ENCODE measurements at places on chromosomes 1 and 21. TPM values are rescaled to one million over a fixed set of nuclear protein-coding genes. Genes with fewer than 3 reads are reported as not detected.
A peak's percentile ranks its signal among the peaks of the same experiment; 100 is the strongest.

Gene KCNA2
- total RNA-seq = 0.15 TPM

Gene ETS2
- 21.5 TPM for total RNA-seq

Gene ANGPTL1
- total RNA-seq = not detected

Gene CCDC181
- total RNA-seq = 8.5 TPM

Gene IRF6
- total RNA-seq = not detected

Gene F3
- 73.0 TPM for total RNA-seq

Gene DCST1
- total RNA-seq = not detected

Gene RRP1
- total RNA-seq = 52.1 TPM

Gene BCAR3
- 70.5 TPM for total RNA-seq

Gene HSD3B1
- total RNA-seq = not detected

Gene TMEM240
- total RNA-seq = 0.11 TPM

Gene DNALI1
- 3.8 TPM for total RNA-seq

Gene FMO4
- total RNA-seq = 0.39 TPM

Gene HES3
- not detected for total RNA-seq

Gene AGL
- total RNA-seq = 8.2 TPM

Gene DENND2D
- total RNA-seq = 5.7 TPM

Gene MAP3K7CL
- total RNA-seq = 35.8 TPM

Gene EDARADD
- total RNA-seq = 6.0 TPM

DNA sequence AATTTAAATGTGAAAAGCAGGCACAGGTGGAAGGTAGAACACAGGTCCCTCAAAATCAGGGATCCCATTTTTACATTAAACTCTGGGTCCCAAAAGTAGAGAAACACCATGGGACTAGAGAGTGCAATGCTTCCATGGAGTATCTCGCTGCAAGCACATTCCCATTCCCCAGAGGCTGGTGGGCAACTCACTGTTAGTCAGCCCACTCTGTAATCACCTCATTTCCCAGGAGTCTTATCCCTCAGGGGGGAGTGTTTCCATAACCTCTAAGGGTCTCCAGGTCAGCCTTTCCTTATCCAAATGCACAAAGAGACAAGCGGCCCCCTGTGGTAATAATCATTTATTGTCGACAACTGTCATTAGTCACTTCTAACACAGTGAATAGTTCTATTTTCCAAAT, 490.1 kb upstream of the LRRC7 start:
- no peak for DNase-seq

GRCh38 chr1:54569339-54569738, 21.3 kb downstream of the ACOT11 start:
- peak; percentile 29 for DNase-seq

DNA sequence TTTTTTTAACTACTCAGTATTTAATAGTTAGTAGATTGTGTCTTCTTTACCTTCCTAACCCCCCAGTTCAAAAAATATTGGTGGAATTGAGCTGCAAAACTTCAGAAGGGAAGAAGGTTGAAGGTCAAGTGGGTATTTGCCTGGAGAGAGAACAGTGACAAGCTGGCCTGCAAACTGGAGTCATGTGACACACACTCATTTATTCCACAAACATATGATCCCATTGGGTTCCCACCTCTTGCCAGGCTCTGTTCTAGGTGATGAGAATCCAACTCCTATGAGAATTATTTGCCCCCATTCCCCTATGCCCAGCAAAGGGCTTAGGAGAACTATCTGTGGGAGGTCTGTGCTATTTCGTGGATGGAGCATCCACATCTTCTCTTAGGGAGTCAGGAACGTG, 3.5 kb upstream of the PEF1 start:
- no peak for DNase-seq

DNA sequence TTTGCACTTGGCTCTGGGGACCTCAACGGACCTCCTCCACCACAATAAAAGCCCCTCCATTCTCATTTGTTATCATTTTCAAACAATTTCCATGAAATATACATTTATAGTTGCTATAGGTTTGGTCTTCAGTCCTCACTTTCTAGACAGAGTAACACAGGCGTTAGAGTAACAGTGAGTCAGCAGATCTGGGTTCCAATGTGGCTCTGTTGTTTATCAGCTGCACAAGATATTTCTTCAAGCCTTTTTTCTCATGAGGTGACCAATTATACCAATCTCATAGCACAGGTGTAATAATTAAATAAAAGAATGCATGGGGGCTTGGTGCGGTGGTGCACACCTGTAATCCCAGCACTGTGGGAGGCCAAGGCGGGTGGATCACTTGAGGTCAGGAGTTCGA, 32.8 kb upstream of the PSMB2 start:
- DNase-seq = no peak

GRCh38 chr1:95041491-95042165, 31.1 kb downstream of the ALG14 start:
- peak; percentile 85 for DNase-seq

- peak; percentile 90 for DNase-seq
Measured at GRCh38 chr1:85612704-85613361, 32.3 kb downstream of the CCN1 start.

GRCh38 chr1:153422450-153423068, 6.2 kb downstream of the S100A7A start:
- DNase-seq = peak; percentile 63

DNA sequence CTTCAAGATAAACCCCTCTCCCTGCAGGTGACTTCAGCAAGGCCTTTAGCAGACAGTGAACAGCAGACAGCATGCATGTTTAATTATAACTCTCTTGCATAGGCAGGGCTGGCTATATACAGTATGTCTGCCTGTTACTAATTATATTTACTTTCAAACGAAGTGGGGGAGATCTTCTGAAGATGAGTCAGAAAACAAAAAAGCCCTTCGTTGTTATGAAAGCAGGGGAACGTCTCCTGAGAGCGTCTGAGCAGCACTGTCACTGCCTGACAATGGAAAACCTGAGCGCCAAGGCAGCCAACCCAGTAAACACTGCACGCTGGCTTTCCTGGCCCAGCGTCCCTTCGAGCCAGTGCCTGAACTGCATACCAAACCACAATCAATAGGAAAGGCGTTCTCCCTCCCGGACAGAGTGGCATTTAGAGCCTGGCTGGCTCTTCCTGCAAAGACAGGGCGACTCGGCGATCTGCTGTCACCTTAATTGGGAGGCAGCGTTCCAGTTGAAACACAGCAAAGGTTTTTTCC, 54.1 kb downstream of the TOMM20 start:
- peak; percentile 76 for DNase-seq

- no peak for DNase-seq
Measured at GRCh38 chr1:31880957-31881687, 57.0 kb downstream of the PTP4A2 start.

GRCh38 chr1:185595835-185596667, 138.1 kb upstream of the HMCN1 start:
- peak; percentile 55 for DNase-seq

DNA sequence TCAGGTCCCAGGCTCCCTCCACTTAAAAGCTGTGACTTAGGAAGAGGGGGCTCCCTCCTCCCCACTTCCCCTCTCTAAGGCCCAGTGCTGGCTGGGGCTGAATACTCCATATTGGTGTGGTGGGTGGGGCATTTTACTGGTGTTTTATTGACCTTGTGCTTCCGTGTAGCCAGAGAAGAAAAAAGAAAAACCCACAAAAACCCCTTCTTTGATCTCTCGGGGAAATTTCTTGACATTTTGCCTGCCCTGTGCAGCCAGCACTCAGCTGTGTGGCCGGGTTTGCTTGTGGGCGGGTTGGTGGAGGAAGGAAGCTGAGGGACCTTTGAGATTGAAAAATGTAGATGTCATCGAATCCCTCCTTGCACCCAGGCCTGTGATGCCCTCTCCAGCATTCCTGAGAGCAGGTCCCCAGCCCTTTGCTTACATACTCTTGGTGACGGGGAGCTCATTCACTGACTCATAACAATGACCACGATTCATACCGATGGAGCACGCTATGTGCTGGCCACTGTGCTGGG, 24.8 kb downstream of the TNFRSF8 start:
- DNase-seq = no peak

GRCh38 chr1:169572187-169572586, 14.1 kb downstream of the F5 start:
- DNase-seq = peak; percentile 10

GRCh38 chr1:7462617-7463016, 308.5 kb upstream of the VAMP3 start:
- peak; percentile 29 for DNase-seq

DNA sequence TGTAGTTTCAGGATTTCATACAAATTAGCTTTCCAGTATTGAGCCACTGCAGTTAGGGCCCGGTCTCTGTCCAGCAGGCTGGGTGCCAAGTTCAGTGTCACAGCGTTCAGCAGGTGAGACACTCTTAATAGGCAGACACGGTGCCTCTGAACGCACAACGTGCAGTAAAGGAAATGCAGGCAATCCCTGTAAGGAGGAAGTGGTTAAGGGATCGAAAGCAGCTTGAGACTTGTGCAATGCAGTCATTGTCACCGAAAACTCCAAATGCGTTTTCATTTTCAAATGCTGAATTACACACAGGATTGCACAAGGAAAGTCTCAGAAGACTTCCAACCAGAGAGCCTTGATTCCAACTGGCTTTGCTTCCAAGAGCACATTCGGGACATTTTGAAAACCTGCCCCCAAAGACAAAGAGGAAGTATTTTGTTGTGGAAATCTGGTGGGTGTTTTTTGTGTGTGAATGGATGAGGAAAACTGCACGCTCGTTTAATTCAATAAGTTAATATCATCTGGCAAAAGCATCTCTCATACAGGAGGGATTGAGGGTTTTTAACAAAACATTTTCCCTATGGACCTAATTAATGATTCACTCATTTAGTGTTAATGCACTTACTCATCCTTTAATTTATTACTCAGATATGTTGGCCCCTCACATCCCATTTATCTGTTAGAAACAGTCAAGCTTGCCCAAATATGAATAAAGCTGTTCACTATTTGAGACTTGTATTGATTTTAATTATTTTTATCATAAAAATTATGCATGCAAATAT, 61.6 kb downstream of the PTGS2 start:
- DNase-seq = peak; percentile 61

DNA sequence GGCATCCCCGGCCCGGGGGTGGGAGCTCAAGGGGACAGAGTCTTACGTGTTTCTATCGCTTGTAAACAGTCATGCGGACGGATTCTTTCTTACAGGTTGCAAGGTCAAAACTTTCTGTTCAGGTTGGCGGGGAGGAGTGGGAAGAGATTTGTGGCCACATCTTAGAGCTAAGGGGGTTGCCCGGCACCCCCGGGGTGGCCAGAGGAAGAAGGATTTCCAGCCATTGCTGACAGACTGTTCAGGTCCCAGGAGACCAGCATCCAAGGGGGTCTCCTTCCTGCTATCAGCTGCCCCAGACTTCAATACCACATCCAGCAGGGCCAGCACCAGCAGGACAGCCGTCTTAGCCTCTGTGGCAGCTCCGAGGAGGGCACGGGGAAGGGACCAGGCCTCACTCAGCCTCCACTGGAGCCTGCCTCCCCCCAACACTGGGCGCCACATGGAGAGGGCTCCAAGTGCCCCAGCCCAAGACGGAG, 52.0 kb downstream of the KIF21B start:
- no peak for DNase-seq

DNA sequence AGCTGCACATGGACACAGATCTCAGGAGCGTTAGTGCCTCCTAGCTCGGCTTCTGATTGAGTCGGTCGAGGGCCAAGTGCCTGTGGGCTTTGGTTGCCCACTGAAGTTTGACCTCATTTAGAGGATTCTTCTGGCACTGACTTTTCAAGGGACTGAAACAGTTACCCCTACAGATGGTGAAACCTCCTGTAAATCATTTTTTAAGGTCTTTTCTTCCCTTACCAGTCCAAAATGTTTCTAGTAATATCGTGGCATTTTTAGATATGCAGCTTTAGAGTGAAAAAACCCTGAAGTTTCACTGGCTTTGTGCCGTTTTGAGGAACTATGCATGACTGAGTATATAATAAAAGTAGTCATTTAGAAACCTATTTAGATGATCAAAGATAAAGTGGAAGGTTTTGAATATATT, 34.7 kb upstream of the L1TD1 start:
- no peak for DNase-seq

- DNase-seq = peak; percentile 40
Measured at GRCh38 chr1:207752456-207752998, 673 bp downstream of the CD46 start.

DNA sequence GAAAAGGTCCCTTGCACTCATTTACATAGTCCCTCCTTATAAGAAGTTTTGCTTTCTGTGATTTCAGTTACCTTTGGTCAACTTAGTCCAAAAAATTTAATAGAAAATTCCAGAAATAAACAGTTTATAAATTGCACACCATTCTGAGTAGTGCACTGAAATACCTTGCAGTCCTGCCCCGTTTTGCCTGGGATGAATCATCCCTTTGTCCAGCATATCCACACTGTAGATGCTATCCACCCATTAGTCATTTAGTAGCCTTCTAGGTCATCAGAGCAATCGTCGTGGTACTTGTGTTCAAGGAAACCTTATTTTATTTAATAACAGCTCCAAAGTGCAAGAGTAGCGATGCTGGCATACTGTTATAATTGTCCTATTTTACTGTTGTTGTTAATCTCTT, 38.0 kb downstream of the SPRTN start:
- DNase-seq = no peak

DNA sequence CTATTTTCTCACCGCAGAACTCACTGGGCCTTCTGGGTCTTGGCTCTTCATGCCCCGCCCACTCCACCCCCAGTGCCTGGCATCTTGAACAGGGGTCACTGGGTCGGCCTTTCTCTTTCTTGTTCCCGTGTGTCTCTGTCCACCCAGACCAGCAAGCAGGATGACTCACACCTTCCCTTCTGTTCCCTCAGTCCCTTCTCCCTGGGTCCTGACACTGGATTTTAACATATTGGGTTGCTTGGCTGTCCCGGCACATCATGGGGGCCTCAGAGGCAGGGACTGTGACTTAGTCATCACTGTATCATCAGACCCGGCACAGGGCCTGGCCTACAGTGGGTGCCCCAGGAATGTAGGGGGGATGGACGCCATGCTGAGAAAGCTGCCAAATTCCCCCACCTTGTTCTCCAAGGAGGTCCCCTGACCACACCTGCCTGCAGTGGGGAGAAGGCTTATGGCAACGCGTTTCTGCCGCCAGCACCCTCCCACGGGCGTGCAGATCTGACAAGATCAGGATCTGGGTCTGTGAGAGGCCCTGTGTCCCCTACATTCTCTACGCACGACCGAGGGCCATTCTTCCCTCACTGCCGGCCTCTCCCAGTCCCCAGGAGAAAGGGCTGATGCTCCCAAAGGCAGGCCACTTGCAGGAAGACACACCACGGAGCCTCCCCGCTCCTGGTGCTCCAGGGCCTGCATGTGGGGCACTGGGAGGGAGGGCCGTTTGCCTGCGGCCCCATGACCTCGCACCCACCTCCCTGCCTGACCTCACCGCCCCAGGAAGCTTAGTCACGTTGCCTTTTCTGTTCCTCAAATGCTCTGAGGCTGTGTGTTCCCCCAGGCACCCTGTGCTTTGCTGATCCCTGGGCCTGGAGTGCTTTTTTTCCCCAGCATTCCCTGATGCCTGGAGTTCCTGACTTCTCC, 157.2 kb upstream of the TMEM51 start:
- peak; percentile 79 for DNase-seq

All from Daoy (cell line).